ENCODE measurements at places on chromosomes 16 and 17.

DNA sequence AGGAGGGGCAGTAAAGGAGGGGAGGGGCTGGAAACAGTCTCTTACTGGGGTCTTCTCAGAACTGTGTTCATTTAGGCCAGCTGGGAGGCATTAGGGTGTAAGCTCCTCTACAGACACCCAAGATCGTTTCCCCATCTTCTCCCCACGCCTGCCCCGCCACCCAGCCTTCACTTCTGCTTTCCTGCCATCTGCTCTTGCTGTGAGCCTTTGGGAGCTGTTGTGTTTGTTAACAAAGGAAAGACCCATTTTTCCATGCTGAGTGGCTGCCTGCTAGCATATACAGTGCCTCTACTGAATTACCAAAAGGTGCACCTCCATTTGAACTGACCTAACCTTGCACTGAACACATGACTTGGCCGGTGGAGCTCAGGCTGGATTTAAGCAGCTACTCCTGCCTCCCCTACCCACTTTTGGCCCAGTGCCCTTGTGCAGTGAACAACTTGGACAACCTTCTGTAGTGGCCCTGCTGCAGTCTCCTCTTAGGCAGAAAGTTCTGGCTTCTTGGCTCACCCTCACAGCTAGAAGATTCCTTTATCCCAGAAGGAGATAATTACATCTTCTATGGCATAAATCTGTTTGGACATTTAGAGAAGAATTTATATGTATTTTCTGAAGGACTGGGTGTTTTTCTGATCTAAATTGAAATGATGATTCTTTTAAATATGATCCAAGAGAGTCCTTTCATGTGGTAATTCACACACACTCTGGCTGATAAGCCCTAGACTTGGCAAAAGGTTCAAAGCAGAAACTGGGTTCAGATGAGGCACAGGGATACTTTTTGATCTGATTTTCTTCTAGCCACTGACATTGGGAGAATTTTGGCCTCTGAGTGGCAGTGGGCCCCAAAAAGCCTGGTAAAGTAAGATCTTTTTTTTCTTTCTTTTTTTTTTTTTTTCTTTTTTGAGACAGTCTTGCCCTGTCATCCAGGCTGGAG, 81.9 kb upstream of the HNF1B start:
- no peak for DNase-seq

- no peak for DNase-seq
These were observed 15.5 kb downstream of the NFAT5 start for GRCh38 chr16:69581297-69581696.

GRCh38 chr16:66619534-66620428, 15.3 kb downstream of the CMTM3 start:
- DNase-seq = peak; percentile 79

GRCh38 chr17:39828443-39828842, 35.7 kb downstream of the IKZF3 start:
- DNase-seq = no peak

DNA sequence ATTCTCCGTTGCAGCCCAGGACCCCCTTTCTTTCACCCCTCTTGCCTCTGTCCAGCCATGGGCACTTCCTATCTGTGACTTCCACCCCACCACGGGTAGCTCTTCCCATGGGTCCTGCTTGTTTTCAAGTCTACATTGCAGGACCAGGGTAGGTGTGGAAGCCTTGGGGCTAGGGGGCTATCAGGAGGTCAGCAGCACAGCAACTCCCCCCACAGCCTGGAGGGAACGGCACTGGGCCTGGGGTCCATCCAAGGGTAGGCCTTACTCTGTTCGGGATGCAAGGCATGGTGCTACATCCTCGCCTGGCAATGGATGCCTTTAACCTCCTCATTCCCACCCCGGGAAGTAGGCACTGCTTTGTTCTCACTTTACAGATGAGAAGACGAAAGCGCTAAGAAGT, 109.3 kb downstream of the IRX5 start:
- no peak for DNase-seq

DNA sequence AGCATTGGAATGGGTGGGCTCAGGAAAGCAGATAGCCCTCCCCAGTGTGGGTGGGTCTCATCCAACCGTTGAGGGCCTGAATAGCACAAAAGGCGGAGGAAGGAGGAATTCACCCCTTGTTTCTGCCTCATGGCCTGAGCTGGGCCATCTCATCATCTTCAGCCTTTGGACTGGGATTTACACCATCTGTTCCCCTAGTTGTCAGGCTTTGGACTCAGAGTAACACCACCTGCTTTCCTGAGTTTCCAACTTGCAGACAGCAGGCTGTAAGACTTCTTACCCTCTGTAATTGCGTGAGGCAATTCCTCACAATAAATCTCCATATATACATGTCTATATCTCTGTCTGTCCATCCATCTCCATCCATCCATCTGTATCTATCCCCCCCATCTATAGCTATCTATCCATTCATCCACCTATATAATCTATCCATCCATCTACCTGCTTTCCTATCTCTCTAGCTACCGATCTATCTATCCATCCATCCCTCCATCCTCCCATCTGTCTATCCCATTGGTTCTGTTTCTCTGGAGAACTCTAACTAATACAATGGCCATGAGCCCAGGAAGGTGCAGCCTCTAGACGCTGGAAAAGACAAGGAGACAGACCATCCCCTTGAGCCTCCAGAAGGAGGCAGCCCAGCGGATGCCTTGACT, 21.3 kb downstream of the DNAH17 start:
- no peak for DNase-seq

GRCh38 chr17:2282297-2282873, 21.2 kb downstream of the SMG6 start:
- DNase-seq = peak; percentile 91

GRCh38 chr17:27562777-27563455, 68.1 kb upstream of the LGALS9 start:
- no peak for DNase-seq

- no peak for DNase-seq
These were observed 74.7 kb upstream of the CDH5 start for GRCh38 chr16:66291833-66292232.

- peak; percentile 70 for DNase-seq
These were observed 74.6 kb downstream of the CMC2 start for GRCh38 chr16:80931801-80932707.

DNA sequence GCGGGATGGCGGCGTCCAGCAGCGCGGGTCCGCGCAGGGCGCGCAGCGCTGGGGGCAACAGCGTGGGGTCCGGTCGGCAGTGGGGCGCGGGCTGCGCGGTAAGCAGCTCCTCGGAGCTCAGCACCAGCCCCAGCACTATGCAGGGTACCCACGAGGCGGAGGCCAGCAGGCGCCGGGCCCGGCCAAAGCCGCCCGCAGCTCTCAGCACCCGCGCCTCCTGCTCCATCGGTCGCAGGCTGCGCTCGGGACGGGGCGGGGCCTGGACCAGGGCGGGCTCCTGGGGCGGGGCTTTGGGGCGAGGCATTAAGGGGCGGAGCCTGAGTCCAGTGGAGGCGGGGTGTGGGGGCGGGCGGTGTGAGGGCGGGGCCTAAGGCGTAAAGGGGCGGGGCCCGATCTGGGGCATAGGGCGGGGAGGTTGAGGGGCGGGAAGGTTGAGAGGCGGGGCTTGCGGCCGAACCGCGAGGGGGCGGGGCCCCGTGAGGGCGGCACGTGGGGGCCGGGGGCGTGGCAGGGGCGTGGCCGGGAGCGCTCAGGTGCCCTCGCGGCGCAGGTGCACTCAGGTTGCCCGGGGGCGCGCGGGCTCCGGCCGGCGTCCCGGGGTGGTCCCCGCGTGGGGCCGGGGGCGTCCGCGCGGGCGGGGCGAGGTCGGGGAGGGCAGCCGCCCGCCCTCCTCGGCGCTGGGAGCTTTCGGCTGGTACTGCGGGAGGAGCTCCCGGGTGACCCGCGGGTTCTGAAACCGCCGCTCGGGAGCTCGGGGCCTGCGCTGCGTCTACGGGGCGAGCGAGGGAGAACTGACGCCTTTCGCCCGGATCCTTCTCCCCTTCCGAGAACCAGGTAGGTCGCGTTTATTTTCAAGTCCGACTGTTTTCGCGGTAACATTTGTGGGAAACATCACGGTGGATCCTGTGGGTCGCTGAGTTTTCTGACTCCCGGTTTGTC, 1.4 kb upstream of the SLC22A31 start:
- peak; percentile 74 for DNase-seq

GRCh38 chr16:28184625-28185024, 27.1 kb downstream of the XPO6 start:
- no peak for DNase-seq

- peak; percentile 35 for DNase-seq
These were observed 11.9 kb upstream of the COL1A1 start for GRCh38 chr17:50213026-50214022.

DNA sequence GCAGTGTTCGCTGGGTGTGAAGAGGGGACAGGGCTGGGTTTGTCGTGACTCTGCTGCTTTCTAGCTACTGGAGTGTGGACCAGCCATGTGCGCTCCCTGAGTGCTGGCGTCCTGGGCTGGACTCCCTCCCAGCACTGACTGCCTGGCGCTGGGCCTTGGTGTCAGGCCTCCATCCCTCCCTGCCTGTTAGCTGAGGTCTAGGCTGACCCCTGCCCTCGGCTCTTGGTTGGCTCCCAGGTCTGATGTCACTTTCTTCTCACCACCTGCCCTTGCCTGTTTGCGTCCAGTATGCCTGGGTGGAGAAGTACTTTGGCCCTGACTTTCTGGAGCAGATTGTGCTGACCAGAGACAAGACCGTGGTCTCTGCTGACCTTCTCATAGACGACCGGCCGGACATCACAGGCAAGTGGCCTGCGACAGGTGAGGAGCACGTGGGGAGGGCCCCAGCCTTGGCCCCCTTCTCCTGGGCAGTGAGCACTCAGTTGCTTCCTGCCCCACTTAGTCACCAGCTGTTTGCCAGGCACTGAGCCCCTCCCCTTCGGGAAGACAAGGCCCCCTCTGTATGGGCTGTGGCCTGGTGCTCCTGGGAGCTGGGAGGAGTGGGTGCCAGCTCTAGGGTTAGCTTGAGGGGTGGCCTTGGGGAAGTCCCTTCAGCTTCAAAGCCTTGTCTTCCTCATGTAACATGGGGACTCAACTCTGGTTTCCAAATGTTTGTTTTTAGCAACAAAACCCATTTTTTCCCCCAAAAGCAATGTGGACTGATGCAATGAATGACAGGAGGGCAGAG, 41.5 kb downstream of the NT5M start:
- DNase-seq = no peak

GRCh38 chr16:82628711-82629110, 1.9 kb downstream of the CDH13 start:
- DNase-seq = no peak

GRCh38 chr17:10812674-10813073, 8.8 kb upstream of the TMEM238L start:
- no peak for DNase-seq

DNA sequence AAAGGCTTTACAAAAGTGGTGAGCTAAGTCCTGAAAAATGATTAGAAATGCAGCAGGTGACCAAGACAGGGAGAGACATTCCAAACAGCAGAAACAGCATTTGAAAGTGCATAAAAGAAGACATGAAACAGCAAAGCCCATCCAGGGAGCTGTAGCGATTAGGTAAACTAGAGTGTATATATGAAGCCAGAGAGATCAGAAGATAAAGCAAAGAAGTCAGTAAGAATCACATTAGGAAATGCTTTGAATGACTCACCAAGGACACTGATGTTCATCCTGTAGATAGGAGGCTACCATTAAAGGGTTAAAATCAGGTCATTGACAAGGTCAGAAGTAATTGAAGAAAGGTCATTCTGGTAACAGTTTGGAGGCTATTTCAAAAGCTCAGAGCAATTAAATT, 27.6 kb upstream of the VAT1L start:
- DNase-seq = no peak

DNA sequence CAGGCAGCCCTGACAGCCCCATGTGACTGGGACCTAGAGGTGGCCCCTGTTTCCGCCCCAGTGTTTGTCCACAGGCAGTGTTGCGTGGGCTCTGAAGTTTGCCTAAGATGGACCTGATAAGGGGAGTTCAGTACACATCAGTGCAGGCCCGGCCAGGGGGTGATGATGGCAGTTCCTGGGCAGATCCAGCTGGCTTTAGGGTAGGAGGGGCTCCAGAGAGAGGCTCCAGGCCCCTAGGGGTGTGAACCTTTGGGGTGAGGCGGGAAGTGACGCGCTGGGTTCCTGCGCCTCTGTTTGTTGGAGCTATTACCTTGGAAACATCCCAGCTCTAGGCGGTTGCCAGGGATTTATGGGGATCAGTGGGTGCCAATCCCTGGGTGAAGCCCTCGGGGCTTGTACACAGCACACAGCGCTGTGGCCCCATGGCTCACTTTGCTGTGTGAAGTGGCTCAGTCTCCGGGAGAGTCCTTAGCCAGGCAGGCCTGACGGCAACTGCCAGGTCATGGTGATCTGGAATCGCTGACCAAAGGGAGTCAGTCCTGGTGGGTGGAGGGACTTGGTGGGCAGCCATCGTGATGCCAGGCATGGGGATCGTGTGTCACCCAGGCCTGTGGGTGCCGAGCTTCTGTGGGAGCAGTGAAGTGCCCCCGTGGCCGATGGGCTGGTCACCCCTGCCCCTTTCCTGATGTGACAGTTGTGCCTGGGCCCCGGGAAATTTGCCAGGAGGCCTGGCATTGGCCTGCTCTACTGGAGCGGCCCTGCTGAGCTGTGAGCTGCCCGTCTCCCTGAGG, 146.1 kb downstream of the SEC14L1 start:
- DNase-seq = no peak

GRCh38 chr16:2966808-2967191, 2.3 kb upstream of the PAQR4 start:
- no peak for DNase-seq

GRCh38 chr16:2524339-2524938, 4.3 kb downstream of the AMDHD2 start:
- DNase-seq = no peak

All from fibroblast of skin of scalp (primary cell).